ENCODE measurements at places on chromosomes 6 and 20.

GRCh38 chr6:115882771-115883170 is 177.9 kb downstream of the FRK start:
- DNase-seq = no peak

DNA sequence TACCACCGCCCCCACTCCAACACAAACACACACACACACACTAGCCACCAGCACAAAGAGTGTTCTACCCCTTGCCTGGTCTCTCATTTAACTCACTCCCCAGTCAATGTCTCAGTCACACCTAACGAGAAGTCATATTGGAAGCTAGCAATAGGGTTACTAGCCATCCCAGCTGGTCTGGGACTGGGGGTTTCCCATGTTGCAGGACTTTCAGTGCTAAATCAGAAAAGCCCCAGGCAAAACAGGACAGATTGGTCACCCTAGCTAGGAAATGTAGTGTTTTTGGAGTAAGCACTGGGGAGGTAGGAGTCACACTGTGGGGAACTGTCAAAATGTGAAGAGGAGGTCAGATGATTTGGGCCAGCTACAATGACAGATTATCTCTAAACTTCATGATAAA is 158.1 kb downstream of the UNC5CL start:
- no peak for DNase-seq

DNA sequence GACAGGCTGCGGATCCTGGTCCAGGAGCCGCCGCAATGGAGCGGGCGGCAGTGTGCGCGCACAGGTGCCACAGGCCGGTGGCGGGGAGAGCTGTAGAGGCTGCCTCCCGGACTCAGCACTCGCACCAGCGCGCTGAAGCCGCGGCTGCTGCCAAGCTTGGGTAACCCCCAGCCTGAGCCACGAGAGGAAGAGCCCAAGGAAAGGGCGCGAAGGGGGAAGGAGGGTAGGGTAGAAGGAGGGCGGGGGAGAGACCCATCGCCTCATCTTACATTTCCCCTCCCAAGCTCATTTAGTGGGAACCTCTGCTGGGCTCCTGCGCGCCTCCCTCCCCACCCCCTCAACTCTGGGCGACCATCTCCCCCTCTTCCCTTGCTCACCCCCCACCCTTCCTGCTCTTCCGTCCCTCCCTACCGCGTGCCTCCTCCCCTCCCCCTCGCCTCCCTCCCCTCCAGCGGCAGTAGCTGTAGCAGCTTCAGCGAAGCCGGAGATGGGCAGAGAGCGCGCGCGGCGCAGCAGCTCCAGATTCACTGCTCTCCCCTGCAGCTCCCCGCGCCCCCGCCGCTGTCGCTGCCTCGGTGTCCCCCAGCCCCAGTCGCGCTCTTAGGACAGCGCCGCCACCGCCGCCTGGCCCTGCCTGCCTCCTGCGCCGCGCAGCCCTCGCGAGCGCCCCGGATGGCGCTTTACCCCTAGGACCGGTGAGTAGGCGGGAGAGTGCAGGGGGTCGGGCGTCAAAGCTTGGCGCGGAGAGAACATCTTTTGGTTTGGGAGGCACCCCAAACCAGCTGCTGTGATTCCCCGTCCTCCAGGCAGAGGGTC is at the start of gene FUT9:
Gene FUT9 (plus strand): TSS at position 457 of the 816 bp plus-strand sequence. CDS start 187,182 bp downstream, outside the sequence.
- DNase-seq = no peak

DNA sequence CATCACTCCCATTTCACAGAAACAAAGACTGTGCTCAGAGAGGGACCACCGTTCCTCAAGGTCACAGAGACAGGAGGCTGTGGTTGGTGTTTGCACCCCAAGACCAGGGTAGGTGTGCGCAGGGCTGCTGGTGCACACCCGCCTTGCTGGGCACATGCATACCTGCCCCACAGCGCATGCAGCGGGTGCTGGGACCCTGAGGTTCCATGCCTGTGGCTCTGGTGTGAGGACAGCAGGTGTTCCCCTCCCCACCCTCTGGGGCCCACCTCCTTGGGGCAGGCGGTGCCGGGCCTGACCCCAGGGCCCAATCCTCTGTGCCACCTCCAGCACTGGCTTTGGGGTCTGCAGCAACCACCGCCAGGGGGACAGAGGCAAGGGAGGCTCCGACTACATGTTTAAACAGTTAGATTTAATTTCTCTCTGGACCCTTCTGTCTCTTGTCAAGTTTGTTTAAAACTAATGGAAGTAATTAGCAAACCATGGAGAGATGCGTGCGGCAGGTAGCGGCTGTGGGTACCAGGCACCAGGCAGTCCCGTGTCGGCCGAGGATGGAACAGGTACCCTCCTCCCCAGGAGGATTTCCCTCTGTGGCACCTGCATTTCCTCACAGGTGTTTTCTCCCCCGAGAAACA is 327.8 kb downstream of the TAF4 start:
- no peak for DNase-seq

GRCh38 chr20:60431349-60431748 is 473.1 kb downstream of the CDH26 start:
- no peak for DNase-seq

GRCh38 chr20:41609474-41609873 is 8.7 kb downstream of the CHD6 start:
- DNase-seq = no peak

GRCh38 chr20:62808211-62808865 is 3.7 kb downstream of the OGFR start:
- DNase-seq = peak; percentile 81

- no peak for DNase-seq
These were observed 12.7 kb downstream of the SAYSD1 start for GRCh38 chr6:39102071-39102820.

- DNase-seq = no peak
These were observed 25.5 kb downstream of the ACOT13 start for GRCh38 chr6:24692415-24692814.

- DNase-seq = no peak
These were observed 68.4 kb upstream of the NOX3 start for GRCh38 chr6:155523821-155524651.

- DNase-seq = no peak
These were observed 10.8 kb upstream of the ZBTB24 start for GRCh38 chr6:109493865-109494264.

DNA sequence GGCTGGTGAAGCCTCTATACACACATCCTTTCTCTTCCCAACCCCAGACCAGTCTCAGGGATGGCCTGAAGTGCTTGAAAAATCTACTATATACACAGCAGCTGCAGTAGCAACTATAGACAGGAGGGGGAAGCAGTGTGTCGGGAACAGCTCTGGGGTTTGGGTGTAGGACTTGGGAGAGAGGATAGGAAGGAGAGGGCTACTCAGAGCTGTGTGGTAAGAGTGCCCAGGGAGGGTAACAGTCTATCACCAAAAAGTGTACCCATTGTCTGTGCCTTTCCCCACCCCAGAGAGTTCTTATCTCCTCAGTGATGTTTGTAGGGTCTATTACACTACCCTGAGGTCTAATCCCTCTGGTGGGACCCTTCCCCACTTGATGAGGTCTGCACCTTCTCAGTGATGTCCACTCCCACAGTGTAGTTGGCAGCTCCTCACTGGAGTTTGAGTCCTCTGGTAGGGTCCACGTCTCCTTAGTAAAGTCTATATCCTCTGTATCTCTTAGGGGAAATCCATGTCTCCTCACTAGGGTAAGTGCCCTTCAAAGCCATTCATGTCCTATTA is 1.5 kb upstream of the GGT7 start:
- DNase-seq = peak; percentile 43

GRCh38 chr6:162973151-162973872 is 245.5 kb downstream of the PACRG start:
- DNase-seq = no peak

- DNase-seq = no peak
These were observed 449.4 kb upstream of the PTCHD4 start for GRCh38 chr6:48560408-48560807.

GRCh38 chr6:156752666-156753301 is 24.4 kb upstream of the ARID1B start:
- no peak for DNase-seq

DNA sequence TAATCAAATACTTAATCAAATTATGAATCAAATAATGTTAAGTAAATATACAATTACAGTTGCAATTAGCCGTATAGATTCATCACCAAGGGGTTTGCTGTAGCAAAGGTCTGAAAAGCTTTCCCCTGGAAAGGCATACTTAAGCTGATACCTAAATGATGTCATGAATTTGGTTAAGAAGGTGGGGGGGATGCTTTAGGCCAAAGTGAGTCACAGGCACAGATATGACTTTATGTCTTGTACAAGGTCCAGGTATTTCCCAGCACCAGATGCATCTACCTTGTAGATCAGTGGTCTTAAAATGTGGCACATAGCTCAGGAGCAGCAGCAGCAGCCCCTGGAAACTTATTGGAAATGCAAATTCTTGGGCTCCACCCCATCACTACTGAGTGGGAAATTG is 557.3 kb upstream of the CDH4 start:
- no peak for DNase-seq

DNA sequence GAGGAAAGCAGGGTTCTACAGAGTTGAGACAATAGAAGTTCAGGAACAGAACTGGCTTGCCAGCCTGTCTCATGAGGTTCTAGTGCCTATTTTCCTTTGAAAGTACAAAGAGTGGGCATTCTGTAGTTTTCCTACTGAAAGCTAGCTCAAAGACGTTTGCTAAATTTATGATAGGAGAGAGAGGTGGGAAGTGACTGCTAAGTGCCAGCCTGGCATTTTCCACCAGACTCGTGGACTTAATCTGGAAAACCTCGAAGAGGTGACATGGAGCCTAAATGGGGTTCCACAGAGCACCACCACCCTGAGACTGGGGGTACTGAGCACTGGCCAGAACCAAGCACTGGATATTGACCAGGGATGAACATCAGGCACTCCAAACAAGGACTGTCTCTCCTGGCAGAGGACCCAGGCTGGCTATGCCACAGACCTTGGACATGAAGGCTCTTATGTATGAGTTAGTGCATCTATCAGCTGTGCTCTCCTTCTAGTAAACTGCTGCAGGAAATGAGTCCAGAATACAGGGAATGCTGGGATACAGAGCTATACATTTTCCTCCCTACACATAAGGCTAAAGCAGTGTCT is 7.1 kb downstream of the PEX6 start:
- DNase-seq = no peak

DNA sequence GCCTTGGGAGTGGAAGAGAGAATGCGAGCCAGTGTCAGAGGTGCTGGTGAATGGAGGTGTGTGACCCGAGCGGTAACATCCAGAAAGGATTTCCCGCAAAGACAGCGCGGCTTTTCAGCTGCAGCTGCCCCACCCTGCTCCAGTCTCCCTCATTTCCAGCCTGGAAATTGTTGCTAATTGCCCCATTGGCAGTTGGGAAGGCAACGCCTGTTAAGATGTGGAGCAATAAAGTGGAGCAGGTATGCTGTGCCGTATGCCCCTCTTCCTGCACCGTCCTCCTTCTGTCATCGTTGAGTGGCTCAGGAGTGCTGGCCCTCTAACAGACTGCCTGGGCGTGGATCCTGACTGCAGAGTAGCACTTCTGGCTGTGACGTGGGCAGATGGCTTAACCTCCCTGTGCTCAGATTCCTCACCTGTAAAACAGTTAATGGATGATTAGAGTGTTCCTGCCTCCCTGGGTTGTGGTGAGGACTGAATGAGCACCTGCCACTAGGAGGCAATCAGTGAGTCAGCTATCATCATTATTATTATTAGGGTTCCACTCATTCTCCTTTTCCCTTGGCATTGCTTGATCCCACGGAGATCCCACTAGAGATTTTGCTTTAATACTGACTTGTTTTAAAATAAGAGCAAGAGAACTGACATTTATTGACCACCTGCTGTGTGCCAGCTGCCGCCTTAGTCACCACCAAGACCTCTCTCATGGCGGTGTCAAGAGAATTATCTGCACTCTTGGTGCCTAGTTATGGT is 11.7 kb downstream of the ARFGEF2 start:
- no peak for DNase-seq

GRCh38 chr6:127812985-127813698 is 87.7 kb downstream of the THEMIS start:
- DNase-seq = peak; percentile 34

- DNase-seq = no peak
These were observed 13.0 kb upstream of the PFDN4 start for GRCh38 chr20:54194724-54195438.

DNA sequence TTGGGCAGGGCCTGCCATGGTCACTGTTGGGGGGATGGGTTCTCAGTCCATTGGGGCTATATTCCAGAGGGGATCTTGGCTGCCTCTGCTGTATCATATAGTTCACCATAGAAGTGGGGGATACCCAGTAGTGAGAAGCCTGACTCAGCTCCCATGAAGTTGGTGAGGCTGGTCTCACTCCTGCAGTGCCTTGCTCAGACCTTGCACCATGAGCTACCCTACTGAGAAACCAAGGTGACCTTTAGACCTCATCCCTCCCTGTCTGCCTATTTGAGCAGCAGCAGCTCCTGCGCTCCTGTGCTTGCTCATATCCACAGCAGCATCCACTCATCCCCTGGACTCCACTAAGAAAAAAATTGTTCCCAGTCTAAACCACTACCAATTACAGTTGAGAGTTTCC is 56.0 kb upstream of the HEY2 start:
- DNase-seq = no peak

DNA sequence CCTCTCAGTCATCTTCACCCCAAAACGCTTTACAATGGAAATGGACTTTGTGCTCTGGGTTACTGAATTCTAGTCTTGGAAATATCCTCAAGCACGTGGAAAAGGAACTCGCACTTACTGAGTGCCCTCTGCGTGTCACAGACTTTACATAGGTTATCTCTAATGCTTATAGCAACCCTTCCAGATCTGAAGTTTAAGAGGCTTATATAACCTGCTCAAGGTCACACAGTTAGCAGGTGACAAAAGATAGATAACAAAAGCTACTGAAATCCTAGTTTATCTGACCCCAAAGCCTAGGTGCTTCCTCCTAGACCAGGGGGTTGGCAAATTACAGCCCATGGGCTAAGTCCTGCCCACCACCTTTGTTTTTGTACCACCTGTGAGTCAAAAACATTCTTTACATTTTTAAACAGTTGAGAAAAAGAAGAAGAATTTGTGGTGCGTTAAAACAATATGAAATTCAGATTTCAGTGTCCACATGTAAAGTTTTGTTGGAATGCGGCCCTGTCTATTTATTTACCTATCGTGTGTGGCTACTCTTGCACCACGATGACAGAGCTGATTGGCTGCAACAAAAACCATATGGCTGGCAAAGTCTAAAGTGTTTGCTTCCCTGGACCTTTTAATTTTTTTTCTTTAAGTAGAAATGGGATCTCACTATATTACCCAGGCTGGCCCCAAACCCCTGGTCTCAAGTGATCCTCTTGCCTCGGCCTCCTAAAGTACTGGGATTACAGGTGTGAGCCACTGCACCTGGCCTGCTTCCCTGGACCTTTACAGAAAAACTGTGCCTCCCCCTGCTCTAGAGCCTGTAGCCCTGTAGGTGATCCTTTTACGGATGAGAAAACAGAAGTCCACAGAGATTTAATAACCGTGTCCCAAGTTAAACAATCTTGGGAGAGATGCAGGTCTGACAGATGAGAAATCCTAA is 110.2 kb upstream of the RREB1 start:
- no peak for DNase-seq

GRCh38 chr20:61822396-61822795 is 243.3 kb downstream of the TAF4 start:
- no peak for DNase-seq

DNA sequence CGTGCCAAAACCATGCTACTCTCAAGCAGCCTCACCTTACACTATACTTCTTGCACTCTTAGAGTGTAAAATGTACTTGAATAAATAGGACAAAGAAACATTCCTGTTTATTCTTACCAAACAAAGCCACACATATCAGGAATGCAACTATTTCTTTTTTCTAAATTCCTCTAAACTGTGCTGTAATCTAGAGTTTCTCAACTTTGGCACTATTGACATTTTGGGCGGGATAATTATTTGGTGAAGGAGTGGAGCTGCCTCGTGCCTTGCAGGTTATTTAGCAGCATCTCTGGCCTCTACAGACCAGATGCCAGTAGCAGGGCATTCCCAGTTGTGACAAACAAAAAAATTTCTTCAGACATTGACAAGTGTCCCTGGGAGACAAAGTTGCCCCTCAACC is 86.9 kb downstream of the PHACTR1 start:
- DNase-seq = no peak
